ENCODE measurements at places on chromosomes 2 and 18. TPM values are rescaled to one million over a fixed set of nuclear protein-coding genes. Genes with fewer than 3 reads are reported as not detected.

NCKAP5 gene
- 1.2 TPM for total RNA-seq

DNER gene
- 11.1 TPM for total RNA-seq

ASTL gene
- total RNA-seq = not detected

SLC5A7 gene
- not detected for total RNA-seq
